Mucosa of descending colon (tissue), 3 donors: ENCODE measurements at places on chromosomes 2 and 18. TPM values are rescaled to one million over a fixed set of nuclear protein-coding genes. Genes with fewer than 3 reads are reported as not detected.

DNA sequence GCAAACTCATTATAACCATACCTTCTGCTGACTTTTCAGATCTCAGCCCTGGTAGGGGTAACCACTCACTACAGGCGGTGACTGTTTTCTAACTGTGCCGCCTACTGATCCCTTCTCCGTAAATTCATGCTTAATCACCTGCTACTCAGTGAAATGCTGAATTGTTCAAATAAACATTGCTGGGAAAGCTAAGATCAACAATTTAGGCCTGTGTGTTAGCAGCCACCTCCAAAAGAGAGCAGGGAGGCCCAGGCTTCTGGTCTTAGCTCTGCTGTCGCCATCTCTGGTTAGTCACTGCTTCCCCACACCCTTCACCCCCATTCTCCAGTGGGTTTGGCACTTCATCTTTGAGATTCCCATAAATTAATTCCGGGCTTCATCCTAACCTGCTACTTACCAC, 21.8 kb upstream of the NT5C1B start:
- no peak for DNase-seq

Gene CD28
- total RNA-seq, result 1.4 TPM

DNA sequence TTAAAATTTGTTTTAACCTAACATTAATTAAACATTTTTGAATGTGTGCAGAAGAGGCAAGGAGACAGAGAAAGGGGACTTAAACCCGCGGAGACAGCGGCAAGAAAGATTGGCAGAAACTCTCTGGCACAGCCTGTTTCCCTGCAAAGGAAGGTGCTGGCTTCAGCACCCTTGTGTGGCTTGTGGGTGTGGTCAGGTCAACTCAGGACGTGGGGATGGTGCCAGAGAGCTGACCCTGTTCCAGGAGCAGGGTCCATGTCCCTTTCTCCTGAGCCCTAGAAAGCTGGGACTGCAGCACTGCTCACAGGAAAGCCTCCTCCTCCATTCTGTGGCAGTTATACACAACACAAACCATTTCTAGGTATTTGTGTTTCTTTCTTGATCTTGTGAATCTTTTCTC, 176.2 kb upstream of the ST6GAL2 start:
- no peak for DNase-seq

DNA sequence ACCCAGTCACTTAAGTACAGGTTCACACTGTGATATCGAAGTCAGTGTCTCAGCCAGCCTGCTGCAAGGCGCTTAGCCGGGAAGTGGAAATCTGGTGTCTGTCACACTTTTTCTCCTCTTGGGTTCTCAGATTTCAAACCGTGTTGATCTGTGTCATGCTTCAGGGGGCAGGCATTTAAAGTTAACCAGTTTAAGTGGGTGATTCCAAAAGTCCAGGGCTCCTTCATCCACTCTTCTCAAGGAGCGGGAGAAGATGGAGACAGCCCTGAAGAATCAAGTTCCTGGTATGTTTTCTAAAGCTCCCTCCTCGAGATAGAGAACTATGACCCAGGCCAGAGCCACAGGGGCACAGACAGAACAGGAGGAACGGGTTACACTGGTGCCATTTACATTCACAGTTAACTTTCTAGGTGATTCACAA, 331.7 kb downstream of the GBX2 start:
- DNase-seq, result no peak

Gene TACR1
- 0.81 TPM for total RNA-seq
